Activated CD8-positive, alpha-beta memory T cell treated with anti-CD3 and anti-CD28 coated beads for 36 hours (primary cell): ENCODE measurements at places on chromosomes 7 and 10. TPM values are rescaled to one million over a fixed set of nuclear protein-coding genes. Genes with fewer than 3 reads are reported as not detected.

Gene RPA3
- 155 TPM for total RNA-seq

Gene NPC1L1
- total RNA-seq, result not detected

Gene VENTX
- not detected for total RNA-seq

Gene EBLN1
- not detected for total RNA-seq

Gene UBE3C
- total RNA-seq, result 80.9 TPM

Gene IMPDH1
- total RNA-seq, result 81.1 TPM

Gene KIAA1217
- total RNA-seq, result 0.10 TPM

Gene CNPY1
- not detected for total RNA-seq

Gene PRSS37
- not detected for total RNA-seq
